Activated T-helper 2 cell treated with anti-CD3 and anti-CD28 coated beads, Interferon-gamma antibody, Interleukin-2, Interleukin-4, amounts not matched to agents 10 μg/mL and 5 μg/mL and 100 μg/mL, durations not matched to agents 14 hours and 24 hours and 36 hours (primary cell): ENCODE measurements at places on chromosomes 13 and 19. TPM values are rescaled to one million over a fixed set of nuclear protein-coding genes. Genes with fewer than 3 reads are reported as not detected.

GRCh38 chr13:40200273-40200978 is 466.0 kb downstream of the FOXO1 start:
- peaks cover 2% of the 10 kb centered on the region for H3K36me3 ChIP-seq
- no peak for DNase-seq
- H3K27ac ChIP-seq: no peak overlapping the region
- H3K4me1 ChIP-seq: peaks cover 9% of the 10 kb centered on the region

DNA sequence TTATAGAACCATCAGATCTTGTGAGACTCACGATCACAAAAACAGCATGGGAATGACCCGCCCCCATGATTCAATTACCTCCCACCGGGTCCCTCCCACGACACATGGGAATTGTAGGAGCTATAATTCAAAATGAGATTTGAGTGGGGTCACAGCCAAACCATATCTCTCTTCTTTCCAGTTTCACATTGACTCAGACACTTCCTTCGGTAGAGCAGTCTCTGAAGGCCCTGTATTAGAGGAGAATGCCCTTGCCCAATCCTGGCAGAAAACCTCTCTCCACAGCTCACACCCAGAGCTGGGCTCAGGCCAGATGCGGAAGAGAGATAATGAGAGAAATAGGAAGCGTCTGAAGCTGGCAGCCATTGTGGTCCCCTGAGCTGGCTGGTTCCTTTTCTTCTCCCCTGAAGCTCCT is 72.4 kb upstream of the CLDN10 start:
- DNase-seq: no peak
- peaks cover 17% of the 10 kb centered on the region for H3K4me1 ChIP-seq
- H3K36me3 ChIP-seq: no peaks in the 10 kb centered on the region
- H3K4me3 ChIP-seq: no peak overlapping the region

GRCh38 chr13:75102001-75102716 is 379.8 kb downstream of the TBC1D4 start:
- no peak overlapping the region for H3K4me3 ChIP-seq
- H3K36me3 ChIP-seq: no peaks in the 10 kb centered on the region
- H3K27me3 ChIP-seq: no peaks in the 10 kb centered on the region
- no peak for DNase-seq

GRCh38 chr19:34989298-34989697 is 10.8 kb upstream of the GRAMD1A start:
- no peaks in the 10 kb centered on the region for H3K27me3 ChIP-seq
- H3K36me3 ChIP-seq: peaks cover 11% of the 10 kb centered on the region
- DNase-seq: no peak
- H3K4me1 ChIP-seq: peaks cover 38% of the 10 kb centered on the region
- no peak overlapping the region for H3K4me3 ChIP-seq

DNA sequence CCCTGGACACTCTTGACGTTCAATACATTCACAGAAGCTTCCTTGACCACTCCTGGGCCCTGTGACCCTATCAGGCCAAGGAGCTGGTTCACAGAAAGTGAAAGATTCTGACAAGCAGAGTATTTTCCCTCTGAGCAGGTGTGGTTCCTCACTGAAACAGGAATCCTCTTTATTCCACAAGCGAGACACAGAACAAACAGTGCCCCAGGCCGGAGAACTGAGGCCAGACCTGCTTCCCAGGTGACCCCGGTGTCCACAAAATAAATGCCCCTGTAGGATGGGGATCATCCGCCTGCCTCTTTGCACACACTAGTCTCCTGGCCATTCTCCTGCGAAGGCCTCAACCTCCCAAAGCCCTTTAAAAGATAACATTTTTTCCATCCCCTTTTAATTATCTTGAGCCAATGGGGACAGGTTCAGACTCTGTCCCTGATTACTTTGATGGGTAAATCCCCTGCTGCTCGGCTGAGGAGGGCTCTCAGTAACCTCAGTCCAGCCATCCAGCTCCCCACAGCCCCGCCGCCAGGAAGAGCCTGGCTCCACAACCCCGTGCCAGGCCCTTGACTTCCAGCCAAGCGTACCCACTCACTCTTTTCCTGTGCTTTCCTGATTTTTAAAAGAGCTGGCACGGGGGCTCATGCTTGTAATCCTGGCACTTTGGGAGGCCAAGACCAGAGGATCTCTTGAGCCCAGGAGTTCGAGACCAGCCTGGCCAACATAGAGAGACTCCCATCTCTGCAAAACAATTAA is 129.1 kb downstream of the FOXO1 start:
- no peak for DNase-seq
- H3K4me1 ChIP-seq: peaks cover 2% of the 10 kb centered on the region
- no peak overlapping the region for H3K27ac ChIP-seq
- H3K27me3 ChIP-seq: no peaks in the 10 kb centered on the region

DNA sequence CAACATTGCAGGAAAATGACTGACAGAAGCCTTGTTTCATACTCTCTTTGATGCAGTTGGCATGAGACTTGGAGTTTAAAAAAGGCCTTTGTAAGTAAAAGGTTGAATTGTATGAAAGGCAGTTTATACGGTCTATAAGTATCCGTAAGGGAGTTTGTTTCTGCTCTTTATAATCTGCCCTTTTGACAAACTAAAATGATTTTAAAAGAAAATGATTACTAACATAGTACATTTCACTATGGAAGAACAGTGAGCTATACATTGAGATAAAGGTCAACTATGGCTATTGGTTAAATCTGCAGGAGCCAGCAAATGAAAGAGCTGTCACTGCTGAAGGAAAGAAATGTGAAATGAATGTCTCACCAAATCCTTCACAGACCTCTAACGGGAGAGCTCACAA is 296.1 kb upstream of the SLITRK6 start:
- no peak overlapping the region for H3K4me3 ChIP-seq
- H3K36me3 ChIP-seq: no peaks in the 10 kb centered on the region
- H3K4me1 ChIP-seq: no peaks in the 10 kb centered on the region
- H3K27ac ChIP-seq: no peak overlapping the region
- H3K27me3 ChIP-seq: no peaks in the 10 kb centered on the region

GRCh38 chr13:50309318-50309717 is 294.1 kb downstream of the KCNRG start:
- peaks cover 6% of the 10 kb centered on the region for H3K4me1 ChIP-seq
- H3K27me3 ChIP-seq: peaks cover 52% of the 10 kb centered on the region
- H3K27ac ChIP-seq: no peak overlapping the region
- H3K36me3 ChIP-seq: no peaks in the 10 kb centered on the region
- no peak overlapping the region for H3K4me3 ChIP-seq
- no peak for DNase-seq

GRCh38 chr13:27493981-27494380 is 43.6 kb upstream of the MTIF3 start:
- H3K4me3 ChIP-seq: no peak overlapping the region
- H3K27me3 ChIP-seq: peaks cover 6% of the 10 kb centered on the region
- H3K36me3 ChIP-seq: no peaks in the 10 kb centered on the region
- H3K27ac ChIP-seq: no peak overlapping the region

PSPN gene
- total RNA-seq: 1.6 and 1.9 TPM in 2 replicates

EID2B gene
- total RNA-seq: 3.5 and 4.1 TPM in 2 replicates

GPR4 gene
- total RNA-seq: not detected in 2 replicates

HCN2 gene
- 0.52 and 0.64 TPM in 2 replicates for total RNA-seq
